ENCODE measurements at places on chromosomes 2 and 18.

- DNase-seq = no peak
Observed at GRCh38 chr2:3664925-3665324, 6.9 kb downstream of the ALLC start.

GRCh38 chr2:72579591-72580180 lies 246.1 kb downstream of the EXOC6B start:
- no peak for DNase-seq

- DNase-seq = no peak
Observed at GRCh38 chr2:24929230-24929629, 9.2 kb upstream of the ADCY3 start.

DNA sequence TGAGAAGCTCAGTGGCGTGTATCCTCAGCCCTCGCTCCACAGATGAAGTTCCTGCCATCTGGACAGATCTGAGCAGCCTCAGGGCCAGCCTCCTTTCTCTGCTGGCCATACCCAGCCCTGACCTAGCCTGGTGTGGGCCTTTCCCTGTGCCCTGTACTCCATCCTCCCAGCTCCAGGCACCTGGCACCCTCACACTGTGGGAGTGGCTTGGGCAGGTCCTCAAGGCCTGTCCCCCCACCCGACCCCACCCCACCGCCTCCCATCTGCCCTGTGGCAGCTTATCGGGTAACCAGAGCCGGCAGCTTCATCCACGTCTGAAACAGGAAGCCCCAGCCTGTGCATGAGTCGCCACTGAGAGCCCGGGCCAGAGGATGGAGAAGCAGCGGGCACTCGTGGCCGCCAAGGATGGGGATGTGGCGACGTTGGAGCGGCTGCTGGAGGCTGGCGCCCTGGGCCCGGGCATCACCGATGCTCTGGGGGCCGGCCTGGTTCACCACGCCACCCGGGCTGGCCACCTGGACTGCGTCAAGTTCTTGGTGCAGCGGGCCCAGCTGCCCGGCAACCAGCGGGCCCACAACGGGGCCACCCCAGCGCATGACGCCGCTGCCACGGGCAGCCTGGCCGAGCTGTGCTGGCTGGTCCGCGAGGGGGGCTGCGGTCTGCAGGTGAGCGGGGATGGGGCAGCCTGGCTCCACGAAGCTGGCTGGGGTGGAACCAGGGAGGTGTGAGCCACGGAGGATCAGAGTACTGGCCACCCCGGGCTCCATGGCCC lies at the start of gene ESPNL:
Gene ESPNL (plus strand): TSS at position 292 of the 772 bp plus-strand sequence. CDS start 80 bp downstream, at position 372.
- no peak for DNase-seq
